ENCODE measurements at places on chromosomes 2 and 18.

- no peak for DNase-seq
Measured at GRCh38 chr2:109005686-109006204, 16.7 kb upstream of the EDAR start.

DNA sequence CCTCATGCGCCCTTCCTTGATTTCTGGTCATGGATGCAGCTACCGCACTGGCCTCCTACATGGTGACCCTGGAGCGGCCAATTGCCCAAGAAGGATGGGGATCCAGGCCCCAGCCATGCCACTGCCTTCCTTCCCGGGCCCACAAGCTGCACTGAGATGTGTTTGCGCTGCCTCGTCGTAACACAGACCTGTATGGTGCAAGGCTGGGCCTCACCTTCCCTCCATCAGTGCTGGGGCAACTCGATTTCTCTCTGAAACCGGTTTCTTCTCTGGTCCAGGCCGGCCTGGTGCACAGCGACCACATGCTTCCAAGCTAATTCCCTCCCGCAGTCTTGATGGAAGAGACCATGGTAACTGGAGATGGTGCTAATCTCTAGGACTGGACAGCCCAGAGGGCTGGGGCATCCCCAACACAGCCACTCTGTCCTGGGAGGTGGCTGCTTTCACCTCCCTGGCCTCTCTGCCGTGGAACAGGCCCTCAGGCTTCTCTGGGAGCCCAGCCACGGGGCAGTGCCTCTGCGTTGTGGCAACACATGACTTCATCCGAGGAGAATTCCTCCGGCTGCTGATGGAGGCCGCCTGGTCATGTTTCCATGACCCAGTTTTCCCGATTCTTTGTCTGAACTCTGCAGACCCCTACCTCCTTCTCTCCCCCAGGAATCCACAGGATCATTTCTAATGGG lies 184.2 kb downstream of the GLI2 start:
- DNase-seq, result no peak

GRCh38 chr2:10558281-10559030 lies 110.3 kb upstream of the ODC1 start:
- no peak for DNase-seq

DNA sequence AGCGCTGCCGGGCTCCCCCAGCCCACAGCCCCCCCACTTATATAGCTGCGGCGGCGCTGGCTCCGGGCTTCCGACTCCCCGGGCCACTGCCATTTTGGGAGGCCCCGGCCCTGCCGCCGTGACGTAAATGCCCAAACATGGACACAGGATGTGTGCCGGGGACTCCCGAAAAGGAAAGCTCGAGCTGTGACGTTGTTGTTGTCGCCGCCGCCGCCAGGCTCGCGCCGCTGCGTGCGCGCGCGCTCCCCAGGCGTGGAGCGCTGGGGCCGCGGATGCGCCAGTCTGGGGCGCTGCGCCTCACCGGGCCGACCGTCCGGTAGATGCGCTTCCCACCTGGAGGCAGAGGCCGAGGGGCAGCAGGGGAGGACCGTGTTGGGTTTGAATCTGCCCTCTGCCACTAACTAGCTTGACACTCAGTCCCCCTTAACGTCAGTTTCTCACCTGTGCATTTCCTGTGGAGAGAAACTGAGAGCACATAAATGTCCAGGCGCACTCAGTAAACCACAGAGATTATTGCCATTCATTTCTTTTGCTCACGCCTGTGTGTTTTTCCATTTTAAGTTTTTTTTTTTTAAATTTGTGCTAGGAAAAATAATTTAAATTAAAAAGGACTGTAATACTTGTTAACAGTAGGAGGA lies at the start of gene EGR4:
EGR4 (minus strand) TSS at position 15 of the 638 bp plus-strand sequence. CDS start 231 bp downstream, outside the sequence.
- DNase-seq, result peak; percentile 1

DNA sequence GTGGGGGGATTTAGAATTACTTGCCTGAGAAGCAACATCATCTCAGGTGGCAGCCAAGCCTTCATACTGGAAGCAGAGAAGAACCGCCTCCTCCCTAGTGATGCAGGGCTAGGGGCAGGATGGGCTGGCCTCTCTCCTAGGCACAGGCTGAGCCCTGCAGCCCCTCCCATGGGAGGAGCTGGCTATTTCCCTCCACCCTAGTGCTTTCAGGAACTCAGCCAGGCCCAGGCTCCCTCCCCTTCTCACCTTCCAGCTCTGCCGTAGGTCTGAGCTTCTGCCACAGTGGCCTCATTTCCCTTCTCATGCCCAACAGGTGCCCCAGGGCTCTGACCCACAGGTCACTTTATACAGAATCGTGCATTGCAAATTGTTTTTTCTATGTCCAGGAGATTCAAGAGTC lies 31.0 kb downstream of the CENPA start:
- no peak for DNase-seq
